ENCODE measurements at places on chromosomes 16 and 17.

DNA sequence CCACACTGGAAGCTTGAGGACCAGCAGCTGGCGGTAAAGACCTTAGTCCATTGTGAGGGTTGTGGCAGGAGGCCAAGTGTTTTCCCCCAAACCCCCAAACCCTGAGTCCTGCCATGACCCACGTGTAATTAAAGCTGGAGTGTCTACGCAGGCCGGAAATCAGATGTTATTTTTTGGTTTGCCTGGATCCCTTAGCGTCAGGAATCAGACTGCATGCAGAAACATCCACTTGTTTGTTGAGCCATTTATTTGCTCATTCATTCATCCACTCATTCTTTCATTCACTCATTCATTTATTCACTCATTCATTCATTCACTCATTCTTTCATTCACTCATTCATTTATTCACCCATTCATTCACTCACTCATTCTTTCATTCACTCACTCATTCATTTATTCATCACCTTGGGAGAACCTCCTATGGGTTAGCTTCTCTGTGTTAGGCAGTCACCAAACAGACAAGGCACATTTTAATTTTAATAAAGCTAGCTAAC is 313.1 kb downstream of the MAF start:
- no peak for DNase-seq

DNA sequence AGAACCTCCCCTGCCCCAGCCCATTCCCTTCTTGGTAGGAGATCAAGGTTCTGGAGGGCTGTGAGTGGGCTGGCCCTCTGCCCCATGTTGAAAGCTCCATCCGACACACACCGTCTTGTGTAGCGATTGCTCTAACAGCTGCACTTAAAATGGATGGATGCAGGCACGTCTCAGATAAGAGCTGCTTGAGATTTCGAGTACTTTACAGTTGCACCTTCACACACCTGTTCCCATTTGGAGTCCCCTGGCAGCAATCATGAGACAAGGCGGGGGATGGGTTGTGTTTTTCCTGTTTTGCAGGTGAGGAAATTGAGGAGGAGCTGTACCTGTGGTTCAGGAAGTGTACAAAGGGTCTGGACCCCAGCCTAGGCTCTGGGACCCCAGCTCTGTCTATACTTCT is 25.6 kb upstream of the TAC4 start:
- no peak for DNase-seq

DNA sequence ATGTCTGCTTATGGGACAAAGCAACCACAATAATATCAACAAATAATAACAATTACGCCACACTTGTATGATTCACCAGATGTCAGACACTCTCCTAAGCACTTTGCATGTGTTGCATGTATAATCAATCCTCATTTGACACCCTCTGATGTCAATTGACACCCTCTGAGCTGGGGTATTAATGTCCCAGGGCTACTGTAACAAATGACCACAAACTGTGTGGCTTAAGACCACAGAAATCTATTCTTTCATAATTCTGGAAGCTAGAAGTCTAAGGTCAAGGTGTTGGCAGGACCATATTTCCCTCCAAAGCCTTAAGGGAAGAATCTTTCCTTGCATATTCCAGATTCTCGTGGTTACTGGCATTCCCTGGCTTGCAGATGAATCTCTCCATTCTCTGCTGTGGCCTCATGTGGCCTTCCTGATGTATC is 112.7 kb downstream of the NPIPB5 start:
- no peak for DNase-seq

- no peak for DNase-seq
Observed at GRCh38 chr17:74994440-74994839, 7.0 kb downstream of the CDR2L start.

- DNase-seq, result no peak
Observed at GRCh38 chr17:79288950-79289349, 214.3 kb downstream of the ENGASE start.

- peak; percentile 96 for DNase-seq
Observed at GRCh38 chr17:57563958-57564357, 181.1 kb downstream of the CCDC182 start.

DNA sequence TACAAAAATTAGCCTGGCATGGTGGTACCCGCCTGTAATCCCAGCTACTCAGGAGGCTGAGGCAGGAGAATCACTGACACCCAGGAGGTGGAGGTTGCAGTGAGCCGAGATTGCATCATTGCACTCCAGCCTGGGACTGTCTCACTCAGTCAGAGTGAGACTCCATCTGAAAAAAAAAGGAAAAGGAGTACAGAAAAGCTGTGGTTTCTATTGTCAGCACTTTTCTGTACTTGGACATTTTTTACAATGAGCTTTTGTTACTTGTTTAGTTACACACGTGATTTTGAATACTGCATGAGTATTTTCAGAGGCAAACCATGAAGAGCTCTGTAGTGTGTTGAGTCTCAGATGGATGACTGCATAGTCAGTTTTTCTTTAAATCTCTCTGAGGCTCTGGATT is 26.3 kb downstream of the ZC3H18 start:
- no peak for DNase-seq

DNA sequence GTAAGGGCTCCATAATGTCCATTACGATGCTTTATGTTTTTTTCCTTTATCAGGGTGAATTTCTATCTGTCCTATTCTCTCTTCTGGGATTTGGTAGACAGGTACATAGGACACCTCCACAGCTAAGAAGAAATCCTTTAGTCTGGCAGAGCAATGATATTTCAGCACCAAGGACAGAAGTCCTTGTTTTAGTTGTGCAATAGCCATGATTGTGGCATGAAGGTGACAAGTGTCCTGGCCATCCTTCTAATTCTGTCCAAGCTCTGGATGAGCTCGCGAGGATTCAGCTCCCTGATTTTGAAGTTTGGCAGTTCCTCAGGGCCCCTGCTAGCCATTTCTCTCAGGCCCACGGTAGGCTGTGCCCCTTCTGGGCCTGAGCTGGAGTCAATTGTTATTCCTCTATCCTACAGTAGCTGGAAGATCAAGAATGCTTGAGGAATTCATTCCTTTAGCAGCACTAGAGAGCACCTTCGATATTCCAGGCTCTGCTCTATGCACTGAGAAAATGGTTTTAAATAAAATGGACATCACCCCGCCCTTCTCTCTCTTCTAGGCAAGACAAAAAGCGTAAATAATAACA is 320.8 kb downstream of the XYLT1 start:
- DNase-seq, result no peak

- DNase-seq, result no peak
Observed at GRCh38 chr16:62597875-62598274, 561.6 kb upstream of the CDH8 start.

DNA sequence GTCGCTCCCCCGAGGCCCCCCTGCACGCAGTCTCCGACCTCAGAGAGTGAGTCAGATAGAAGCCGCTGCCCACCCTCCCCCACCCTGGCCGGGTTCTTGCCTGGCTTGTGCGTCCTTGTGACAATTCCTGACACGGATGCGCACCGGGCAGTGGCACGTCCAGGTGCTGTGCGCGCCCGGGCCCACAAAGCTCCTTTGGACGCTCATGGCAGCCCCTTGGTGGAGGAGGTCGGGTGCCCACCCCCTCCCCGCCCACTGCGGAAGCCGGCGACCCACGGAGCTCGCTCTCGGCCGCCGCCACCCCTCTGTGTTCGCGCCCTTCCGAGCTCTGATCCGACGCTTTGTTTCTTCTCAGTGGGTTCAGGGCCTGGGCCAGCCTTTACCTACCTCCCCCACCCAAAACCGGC is 662 bp upstream of the TUBB3 start:
- peak; percentile 65 for DNase-seq

DNA sequence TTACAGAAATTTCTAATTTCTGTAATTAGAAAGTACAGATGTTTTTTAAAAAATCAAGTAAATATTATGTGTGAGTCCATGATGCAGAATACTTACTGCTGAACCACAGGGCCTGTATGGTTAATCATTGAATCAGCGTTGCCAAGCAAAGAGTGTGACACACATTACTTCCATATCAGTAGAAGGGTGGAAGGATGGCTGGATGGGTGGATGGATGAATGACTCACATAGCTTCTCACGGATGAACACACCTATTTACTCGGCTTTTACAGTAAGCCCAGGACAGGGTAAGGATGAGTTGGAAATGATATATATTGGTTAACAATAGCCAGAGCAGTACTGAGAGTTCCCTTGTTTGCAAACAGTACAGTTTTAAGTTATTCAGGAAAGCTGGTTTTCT is 495.9 kb upstream of the RBFOX1 start:
- DNase-seq, result no peak

- peak; percentile 6 for DNase-seq
Observed at GRCh38 chr16:71542377-71542776, 16.2 kb downstream of the CHST4 start.

GRCh38 chr17:69516911-69517310 is 102.4 kb downstream of the MAP2K6 start:
- DNase-seq, result no peak

- DNase-seq, result no peak
Observed at GRCh38 chr16:59047114-59047513, 313.0 kb upstream of the GOT2 start.

- DNase-seq, result no peak
Observed at GRCh38 chr17:909642-910323, 69.8 kb downstream of the NXN start.

DNA sequence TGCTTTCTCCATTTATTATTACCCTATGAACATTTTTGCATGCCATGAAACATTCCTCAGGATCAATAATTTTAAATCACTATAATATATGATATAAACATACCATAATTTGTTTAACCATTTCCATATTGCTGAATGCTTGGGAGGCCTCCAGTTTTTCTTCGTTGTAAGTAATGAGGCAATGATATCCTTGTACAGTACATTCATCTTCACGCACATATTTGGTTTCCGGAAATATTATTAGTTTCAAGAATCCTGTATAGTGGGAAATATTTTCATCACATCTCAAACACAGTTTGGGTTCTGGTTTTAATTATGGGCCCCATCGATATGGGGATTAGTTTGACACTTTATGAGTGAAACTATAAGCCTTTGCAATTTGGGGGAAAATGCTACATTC is 135.4 kb downstream of the HS3ST3B1 start:
- no peak for DNase-seq

GRCh38 chr17:55463600-55463999 is 42.0 kb upstream of the MMD start:
- no peak for DNase-seq

GRCh38 chr16:74291176-74291575 is 5.4 kb upstream of the PSMD7 start:
- DNase-seq, result no peak

DNA sequence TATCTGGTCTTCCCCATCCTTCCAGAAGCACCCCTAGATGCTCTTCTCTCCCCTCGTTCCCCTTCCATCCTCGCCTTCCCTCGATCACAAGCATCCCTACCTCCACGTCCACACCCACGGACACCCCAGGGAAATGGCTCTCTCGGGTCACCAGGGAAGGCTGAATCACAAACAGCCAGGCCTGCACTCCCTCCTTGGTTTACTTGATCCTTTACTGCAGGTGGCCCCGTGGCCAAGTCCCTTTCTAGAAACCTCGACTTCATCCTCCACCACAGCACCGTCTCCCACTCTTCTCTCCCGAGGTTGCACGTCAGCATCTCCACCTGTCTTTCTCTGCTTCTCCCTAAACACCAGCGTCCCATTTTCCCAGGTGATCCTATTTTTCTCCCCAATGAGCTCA is 6.5 kb upstream of the RBFOX3 start:
- DNase-seq, result no peak

GRCh38 chr17:47316311-47316710 is 7.4 kb upstream of the EFCAB13 start:
- no peak for DNase-seq

GRCh38 chr16:52991572-52991971 is 61.1 kb downstream of the CHD9NB start:
- no peak for DNase-seq

DNA sequence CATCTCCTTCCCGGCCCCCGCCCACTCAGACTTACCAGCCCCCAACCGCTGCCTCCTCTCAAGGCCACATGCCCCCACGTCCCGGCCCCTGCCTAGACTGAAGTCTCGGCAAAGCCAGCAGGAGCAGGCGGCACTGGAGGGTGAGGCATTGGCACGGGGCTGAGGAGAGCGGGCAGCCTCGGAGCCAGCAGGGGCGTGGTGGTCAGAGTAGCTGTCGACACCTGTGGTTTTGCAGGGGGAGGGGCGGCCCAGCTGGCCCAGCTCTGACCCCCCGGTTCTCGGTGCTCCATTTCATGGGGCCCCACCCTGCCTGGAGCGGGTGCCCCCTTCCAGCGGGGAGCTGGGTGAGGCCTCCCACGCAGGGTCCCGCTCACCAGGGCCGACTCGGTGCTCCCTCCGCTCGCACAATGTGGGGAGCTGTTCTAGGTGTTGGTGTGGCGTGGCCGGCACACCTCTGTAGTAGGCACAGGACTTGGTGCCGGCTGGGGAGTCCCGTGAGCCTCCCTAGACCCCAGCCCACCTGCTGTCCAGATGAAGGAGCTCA is 4.7 kb downstream of the CDH15 start:
- DNase-seq, result no peak

DNA sequence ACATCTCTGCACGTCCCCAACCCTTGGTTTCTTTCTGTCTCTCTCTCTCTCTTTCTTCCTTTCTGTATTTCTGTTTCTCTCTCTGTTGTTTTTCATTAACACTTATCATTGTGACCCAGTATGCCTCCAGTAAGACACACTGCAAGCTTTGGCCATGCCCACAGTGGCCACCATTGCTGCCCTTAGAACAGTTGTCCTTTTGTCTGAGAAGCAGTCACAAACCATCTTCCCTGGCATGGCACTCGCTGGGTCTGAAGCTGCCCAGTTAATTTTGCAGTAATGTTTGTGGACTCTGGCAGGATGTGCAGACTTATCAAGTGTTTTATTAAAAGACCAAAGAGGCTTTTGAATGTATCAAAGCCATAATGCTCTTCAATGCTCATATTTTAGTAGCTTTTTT is 146.9 kb downstream of the MSI2 start:
- peak; percentile 36 for DNase-seq

- no peak for DNase-seq
Observed at GRCh38 chr16:87198328-87198832, 118.8 kb downstream of the C16orf95 start.

DNA sequence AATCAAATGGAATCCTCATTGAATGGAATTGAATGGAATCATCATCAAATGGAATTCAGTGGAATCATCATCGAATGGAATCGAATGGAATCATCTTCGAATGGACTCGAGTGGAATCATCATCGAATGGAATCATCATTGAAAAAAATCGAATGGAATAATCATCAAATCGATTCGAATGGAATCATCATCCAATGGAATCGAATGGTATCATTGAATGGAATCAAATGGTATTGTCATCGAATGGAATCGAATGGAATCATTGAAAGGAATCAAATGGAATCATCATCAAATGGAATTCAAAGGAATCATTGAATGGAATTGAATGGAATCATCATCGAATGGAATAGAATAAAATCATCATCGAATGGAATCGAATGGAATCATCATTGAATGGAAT is 619.3 kb downstream of the TP53TG3F start:
- peak; percentile 1 for DNase-seq

Data from G401 (cell line).